Activated naive CD4-positive, alpha-beta T cell treated with anti-CD3 and anti-CD28 coated beads, Interleukin-2, amount 50 U/mL, for 16 hours (primary cell): ENCODE measurements at places on chromosomes 11 and 22.

DNA sequence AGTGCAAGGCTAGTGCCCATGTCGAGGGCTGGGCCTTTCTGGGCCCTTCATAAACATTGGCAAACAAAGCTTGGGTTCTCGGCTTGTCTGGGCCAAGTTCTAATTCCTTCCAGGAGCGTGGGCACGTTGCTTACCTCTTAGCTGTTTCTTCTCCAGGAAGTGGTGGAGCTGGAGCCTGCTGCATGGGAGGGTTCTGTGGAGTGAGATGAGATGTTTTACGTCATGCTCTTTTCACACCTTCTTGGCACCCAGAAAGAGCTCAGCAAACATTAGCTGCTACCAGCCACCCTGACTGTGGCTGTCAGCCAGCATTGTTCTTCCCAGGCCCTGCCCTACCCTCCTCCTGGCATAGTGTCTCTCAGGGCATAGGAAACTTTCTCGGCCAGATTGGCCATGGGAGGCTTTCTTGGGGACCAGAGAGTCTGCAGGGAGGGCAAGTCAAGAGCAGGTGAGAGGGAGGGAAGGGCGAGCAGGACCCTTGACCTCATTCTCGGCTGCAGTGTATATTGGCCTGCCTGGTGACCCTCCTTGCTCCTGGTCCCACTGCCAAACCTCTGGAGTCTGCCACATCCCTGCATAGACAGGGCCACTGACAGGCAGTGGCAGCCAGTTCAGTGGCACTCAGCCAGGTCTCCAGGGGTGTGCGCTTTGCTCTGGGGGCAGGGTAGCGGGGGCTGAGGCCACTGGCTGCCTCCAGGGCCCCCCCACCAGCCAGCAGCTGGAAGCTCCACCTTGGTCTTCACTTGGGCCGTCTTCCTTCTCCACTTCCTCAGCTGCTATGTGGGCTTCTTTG, 98.8 kb downstream of the BCR start:
- no peak for DNase-seq

DNA sequence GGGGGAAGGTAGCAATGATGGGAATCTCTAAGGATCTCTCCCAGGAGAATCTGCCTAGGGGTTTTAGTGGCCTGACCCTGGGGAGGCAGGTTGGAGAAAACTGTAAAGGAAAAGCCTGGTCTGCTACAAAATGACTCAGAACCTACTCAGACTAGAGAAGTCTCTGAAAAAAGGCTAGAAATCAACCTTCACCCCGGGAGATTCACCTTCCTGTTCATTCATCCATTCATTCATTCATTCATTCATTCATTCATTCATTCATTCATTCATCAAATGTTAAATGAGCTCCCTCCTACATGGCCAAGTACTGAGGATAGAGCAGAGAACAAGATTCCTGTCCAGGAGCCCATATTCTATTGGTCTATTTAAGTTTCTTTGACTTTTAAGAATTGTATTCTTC, 8.9 kb upstream of the ANKK1 start:
- DNase-seq, result no peak

DNA sequence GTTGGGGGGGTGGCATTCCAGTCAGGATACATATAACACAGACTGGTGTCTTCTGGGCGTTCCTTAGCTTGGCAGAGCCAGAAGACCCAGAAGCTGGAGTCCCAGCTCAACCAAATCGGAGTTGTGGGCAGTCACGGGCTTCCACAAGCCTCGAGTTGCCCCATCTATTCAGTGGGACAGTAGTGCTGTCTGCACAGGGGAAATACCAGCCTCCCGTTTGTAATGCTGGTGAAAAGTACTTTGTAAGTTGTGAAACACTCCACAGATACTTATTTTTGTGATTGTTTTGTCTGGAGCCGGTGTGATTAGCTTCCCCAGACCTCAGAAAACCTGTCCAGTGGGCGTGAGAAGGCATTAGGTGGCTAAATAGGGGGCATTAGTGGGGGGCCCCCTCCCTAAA, 13.6 kb downstream of the DGKZ start:
- no peak for DNase-seq

DNA sequence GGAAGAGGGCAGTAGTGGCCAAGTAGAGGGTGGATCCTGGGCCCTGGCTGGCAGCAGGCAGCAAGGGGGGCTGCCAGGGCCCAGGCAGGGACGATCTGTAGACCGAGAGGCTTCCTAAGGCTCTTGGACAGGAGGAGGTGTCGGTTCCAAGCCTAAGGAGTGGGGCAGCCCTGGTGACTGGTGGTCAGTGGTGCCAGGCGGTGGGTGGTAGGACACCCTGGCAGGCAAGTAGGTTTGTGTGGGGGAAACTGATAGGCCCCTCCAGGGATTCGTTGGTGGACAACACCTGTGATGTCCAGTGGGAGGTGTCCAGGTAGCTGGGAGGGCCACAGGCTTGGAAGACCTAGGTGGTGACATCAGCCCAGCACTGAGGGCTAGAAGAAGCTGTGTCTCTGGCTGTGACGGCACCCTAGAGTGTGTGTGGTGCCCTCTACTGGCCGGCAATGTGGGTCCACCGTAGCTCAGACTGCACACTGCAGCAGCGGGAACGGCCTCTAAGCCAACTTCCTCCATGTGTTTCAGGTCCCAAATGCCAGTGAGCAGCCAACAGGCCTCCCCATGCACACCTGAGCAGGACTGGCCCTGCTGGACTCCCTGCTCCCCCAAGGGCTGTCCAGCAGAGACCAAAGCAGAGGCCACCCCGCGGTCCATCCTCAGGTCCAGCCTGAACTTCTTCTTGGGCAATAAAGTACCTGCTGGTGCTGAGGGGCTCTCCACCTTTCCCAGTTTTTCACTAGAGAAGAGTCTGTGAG, 9.4 kb upstream of the SAMM50 start:
- DNase-seq, result peak; percentile 71

DNA sequence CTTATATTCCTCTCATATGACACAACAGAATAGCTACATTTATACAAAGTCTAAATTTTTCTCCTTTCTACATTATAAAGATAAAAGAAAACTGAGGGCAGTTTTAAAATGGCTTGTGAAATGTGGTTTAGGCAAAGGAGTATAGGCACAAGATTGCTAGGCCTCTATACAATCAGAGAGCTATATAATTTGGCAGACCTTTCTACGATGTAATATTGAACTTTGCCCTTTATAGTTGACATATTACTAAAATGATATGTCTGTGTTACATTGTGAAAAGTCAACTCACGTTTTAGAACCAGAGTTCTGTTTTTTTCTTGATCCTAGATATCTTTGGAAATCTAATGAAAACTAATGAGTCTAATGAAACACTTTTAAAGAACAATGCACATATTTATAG, 430.2 kb downstream of the DLG2 start:
- DNase-seq, result no peak

DNA sequence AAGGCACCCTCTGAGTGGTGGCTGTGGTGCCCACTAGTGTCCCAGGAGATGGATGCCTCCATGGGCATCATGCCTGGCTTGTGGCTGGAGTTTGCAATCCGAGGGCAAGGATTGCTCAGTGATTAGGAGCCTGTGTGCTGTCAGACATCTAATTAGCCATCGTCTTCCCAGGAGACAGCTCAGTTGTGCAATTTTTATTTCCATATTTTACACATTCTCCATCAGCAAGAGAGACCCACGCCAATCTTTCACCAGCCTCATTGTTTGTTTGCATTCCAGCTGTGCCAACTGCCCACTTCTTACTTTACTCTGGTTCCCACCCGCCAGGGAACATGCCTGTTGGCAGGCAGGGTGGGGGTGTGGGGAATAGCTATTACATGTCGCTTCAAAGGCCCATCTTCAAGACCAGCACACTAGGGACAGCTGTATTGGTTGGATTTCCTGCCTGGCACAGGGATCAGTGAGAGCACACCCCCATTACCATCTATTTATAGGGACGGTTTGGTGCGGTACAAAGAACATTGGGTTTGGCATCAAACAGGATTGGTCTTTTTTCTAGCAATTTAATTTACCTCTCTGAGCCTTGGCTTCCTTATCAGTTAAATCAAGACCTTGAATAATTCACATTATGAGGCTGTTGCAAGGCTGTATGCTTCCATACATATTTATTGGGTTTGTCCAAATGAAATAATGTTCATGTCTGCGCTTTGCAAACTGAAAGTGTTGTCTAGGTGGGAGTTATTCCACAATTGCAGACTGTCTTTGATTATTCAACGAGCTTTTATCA, 80.7 kb upstream of the NAV2 start:
- DNase-seq, result no peak

GRCh38 chr11:121450401-121450800, 1.7 kb upstream of the SORL1 start:
- no peak for DNase-seq

DNA sequence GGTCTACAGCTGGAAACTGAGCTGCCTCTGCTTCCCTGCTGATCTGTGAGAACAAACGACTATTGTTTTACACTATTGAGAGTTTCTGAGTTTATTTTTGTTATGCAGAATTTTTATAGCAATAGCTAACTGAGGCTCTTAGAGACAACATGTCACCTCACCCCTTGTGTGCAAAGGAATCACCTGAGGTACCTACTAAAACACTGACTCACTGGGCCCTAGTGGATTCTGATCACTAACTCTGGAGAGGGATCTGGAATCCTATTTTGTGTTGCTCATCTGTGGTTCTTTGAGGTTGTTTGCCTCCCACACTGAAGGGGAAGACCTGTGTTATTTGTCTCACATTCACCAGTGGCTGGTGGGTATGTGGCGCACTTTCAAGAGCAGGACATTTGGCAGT, 13.4 kb upstream of the B3GAT1 start:
- no peak for DNase-seq

- DNase-seq, result no peak
Observed at GRCh38 chr22:34414467-34415440, 494.5 kb upstream of the LARGE1 start.

GRCh38 chr11:103294516-103294915, 185.3 kb downstream of the DYNC2H1 start:
- DNase-seq, result no peak

GRCh38 chr11:76624500-76625379, 45.8 kb downstream of the LRRC32 start:
- no peak for DNase-seq

DNA sequence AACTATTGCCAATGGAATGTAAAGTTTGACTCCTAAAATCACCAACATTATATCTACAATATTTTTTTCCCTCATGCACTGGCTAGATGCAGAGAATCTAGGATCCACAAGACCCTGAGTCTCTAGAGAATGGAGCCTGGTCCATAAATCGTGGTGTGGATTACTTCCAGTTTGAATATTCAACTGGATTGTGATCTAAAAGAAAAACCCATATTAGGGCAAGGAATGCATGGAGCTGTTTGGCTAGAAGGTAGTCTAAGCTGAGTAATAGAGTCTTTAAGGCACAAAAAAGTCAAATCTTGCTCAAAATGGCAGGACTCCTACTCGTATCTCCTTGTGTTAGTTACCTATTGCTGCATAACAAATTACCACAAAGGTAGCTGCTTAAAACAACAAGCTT, 9.4 kb upstream of the MS4A5 start:
- DNase-seq, result no peak
